ENCODE measurements at places on chromosomes 11 and 22.

DNA sequence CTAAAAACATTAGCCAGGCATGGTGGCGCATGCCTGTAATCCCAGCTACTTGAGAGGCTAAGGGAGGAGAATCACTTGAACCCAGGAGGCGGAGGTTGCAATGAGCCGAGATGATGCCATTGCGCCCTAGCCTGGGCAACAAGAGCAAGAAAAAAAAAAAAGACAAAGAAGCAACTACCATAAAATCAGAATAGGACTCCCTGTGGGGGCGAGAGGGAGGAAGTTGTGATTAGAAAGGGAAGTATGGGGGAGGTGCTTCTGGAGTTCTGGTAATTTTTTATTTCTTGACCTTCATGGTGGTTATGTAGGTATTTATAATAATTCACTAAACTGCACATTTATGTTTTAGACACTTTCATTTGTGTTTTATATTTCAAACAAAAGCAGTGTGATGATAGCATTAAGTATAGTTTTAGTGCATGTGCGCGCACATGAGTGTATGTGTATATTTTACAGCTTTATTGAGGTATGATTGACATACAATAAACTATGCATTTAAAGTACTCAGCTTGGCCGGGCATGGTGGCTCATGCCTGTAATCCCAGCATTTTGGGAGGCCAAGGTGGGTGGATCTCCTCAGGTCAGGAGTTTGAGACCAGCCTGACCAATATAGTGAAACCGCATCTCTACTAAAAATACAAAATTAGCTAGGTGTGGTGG lies 43.5 kb downstream of the SIK2 start:
- no peak for DNase-seq

GRCh38 chr11:66002648-66003225 lies 434 bp downstream of the BANF1 start:
- DNase-seq = peak; percentile 62

- no peak for DNase-seq
Observed at GRCh38 chr11:326592-326841, 5.9 kb upstream of the IFITM3 start.

- DNase-seq = no peak
Observed at GRCh38 chr11:57368106-57368844, 12.7 kb downstream of the PRG3 start.

DNA sequence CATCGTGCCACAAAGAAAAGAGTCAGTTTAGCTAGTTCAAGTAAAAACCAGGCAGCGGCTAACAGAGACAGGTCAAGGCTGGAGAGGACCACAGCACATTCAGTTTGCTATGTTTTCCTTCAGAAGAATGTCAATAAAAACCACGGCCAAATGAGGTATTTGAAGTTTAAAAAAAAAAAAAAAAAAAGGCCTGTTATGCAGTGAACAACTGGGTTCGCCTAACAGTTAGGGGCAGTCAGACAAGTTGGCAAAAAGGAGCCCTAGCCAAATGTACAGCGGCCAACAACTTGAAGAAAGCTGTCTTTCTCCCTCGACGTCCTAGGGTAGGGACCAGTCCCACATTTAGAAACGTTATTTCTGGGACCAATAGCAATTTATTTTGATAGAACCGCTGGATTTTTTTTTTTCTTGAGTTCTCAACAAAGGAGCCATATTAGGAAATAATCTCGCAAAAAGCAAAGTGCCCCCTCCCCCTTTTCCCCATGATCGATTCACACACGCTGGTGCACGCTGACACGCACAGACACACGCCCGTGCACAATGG lies 237.8 kb downstream of the TTC28 start:
- peak; percentile 19 for DNase-seq

- peak; percentile 75 for DNase-seq
Observed at GRCh38 chr11:44955015-44955738, 4.5 kb upstream of the TP53I11 start.

DNA sequence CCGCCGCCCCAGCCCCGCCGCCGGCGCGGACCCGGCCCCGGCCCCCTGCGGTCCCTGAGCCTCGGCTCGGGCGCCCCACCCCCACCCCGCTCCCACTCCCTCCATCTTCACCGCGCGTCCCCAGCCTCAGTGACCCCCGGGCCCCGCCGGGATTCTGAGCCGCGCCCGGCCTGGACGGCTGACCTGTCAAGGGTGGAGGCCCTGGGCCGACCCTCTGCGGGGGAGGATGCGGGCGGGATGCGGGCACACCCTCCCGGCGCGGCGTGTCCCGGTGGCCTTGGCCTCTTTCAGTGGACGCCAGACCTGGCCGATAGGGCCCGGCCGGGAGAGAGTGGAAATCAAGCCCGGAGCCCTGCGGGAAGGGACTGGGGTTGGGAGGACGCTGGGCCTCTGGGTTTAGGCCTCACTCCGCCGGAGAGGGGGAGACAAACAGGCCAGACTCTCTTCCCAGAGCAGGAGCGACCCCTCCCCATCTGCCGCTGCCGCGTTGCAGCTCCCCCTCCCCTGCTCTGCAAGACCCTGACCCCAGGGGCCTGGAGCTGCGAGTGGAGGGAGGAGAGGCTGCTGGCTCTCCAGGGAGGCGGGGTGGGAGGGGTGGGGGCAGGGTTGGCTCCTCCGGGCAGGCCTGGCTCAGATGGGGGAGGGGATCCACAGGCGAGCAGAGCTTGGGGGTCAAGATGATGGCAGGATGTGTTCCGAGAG lies 525 bp downstream of the MAPK8IP2 start:
- no peak for DNase-seq

DNA sequence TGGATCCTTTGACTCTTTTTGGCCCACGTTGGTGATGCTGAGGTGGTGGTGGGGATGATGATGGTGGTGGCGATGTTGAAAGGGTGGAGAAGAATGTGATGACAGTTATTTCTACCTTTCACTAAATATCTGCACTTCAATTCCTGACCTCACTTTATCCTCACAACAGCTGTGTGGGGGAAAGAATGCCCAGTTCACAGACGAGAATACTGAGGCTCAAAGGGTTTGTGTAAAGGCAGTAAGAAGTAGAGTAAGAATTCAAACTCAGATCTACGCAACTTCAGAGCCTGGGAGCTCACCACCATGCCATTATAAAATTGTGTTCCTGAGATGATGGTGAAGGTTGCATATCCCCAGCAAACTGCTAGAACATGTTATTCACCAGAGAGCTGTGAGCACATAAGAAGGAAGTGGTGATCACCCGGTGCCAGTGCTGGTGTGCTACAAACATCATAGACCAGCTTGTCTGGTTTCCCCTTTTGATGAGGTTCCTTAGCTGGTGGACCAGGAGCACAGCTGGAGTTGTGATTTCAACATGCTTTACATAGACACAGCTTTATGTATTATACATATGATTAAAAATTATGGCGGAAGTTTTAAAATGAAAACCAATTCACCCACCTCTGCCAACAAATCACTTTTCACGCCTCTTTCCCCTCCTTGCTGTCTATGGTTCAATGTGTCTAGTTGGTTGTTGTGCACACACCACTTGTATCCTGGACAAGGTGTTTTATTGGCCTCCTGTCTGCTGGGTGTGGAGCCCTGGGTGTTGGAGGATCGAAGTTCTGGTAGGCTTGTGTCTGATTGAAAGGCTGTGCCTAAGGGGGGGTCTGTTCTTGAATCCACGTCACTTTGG lies 6.2 kb downstream of the ST14 start:
- DNase-seq = no peak
